Right ventricle myocardium superior (tissue), 1 donor: ENCODE measurements at places on chromosomes 6 and 20. TPM values are rescaled to one million over a fixed set of nuclear protein-coding genes. Genes with fewer than 3 reads are reported as not detected.

The POPDC3 gene
- total RNA-seq = 50.1 TPM

The SNPH gene
- total RNA-seq = 8.9 TPM

The DLK2 gene
- total RNA-seq = 1.0 TPM

The TSBP1 gene
- total RNA-seq = not detected

The CSTF1 gene
- 16.8 TPM for total RNA-seq

The TMEM239 gene
- not detected for total RNA-seq

The MUC22 gene
- 0.19 TPM for total RNA-seq

The METTL24 gene
- 0.91 TPM for total RNA-seq

The AIF1 gene
- total RNA-seq = 17.7 TPM

The NKX2-4 gene
- not detected for total RNA-seq

The GSTA4 gene
- 7.0 TPM for total RNA-seq

The ADGRG6 gene
- 3.2 TPM for total RNA-seq

DNA sequence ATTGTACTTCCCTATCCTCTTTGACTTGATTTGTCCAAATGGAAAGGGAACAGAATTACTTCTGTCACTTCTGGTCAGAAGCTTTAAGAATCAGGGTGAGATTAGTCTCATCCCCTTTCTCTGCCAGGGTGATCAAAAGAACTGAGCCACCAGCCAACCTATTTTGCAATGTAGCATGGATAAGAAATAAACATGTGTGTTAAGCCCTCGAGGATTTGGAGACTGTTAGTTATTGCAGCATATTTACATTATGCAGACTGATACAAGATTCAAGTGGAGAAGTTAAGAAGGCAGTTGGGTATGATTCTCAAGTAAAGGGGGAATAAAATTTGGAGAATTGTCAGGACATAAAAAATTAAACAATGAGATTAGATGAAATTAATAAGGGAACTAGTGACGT is 106.0 kb downstream of the FRK start:
- no peak for DNase-seq

DNA sequence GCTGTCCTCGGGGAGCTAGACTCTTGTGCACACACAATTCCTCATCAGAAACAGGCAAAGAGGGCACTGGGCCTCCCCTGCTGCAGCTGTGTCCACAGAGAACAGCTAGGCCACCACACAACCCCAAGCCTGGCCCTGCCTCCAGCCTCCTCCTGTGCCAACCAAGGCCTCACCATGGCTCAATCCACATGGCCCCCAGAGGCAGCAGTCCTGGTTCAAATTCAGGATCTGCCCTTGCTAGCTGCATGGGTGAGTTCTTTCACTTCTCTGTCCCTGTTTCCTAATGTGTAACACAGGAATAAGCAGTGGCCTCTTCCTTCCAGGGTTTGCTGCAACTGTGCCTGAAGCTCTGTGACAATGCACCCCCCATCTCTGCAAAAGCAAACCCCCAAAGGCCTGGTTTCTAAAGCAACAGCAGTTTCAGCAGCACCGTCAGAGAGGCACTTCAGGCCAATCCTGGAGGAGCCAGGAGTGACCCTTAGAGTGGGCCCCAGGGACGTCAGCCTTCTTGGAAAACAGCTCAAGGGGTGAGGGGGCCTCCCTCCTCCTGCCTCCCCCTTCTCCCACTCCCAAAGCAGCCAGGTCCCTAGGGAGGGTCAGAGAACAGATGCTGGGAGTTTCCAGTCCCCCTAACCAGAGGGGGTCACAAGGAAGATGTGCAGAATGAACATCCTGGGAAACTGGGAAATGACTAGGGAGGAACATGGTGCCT is 2.2 kb downstream of the ADISSP start:
- no peak for DNase-seq

DNA sequence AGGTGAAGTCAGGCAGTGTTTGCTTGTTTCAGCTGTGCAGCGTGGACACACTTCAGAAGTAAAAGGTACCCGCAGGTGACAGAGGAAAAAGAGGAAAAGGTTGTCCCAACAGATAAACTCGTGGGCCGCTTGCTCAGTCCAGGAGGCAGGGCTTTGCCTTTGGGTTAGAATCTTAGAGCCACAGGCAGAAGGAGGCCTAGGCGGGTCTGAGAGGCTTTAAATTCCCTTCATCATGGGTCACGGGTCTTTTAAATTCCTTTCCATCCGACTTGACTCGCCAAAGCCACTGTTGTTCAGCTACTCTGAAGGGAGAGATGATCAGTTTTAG is 48.2 kb downstream of the AGPAT4 start:
- DNase-seq = no peak

GRCh38 chr6:8110117-8110721 is 7.9 kb upstream of the EEF1E1 start:
- DNase-seq = no peak

DNA sequence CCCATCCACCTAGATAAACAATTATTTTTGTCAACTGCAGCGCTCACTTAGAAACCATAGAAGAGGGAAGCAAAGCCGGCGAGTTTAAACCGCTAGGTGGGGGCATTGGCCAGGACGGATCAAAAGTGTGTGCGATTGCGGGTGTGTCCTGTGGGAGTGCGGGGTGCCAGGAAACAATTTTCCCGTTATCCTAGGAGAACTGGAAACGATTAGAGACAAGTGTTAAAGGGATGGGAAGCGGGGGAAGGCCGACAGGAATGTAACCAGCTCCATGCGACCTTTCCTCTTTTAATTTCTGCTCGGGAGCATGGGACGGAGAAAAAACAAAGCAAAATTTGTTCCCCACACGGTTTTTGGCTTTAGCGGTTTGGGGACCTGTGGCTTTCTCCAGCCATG is 2.8 kb upstream of the HTR1B start:
- DNase-seq = peak; percentile 52

GRCh38 chr6:113184291-113184690 is 672.9 kb upstream of the MARCKS start:
- no peak for DNase-seq

DNA sequence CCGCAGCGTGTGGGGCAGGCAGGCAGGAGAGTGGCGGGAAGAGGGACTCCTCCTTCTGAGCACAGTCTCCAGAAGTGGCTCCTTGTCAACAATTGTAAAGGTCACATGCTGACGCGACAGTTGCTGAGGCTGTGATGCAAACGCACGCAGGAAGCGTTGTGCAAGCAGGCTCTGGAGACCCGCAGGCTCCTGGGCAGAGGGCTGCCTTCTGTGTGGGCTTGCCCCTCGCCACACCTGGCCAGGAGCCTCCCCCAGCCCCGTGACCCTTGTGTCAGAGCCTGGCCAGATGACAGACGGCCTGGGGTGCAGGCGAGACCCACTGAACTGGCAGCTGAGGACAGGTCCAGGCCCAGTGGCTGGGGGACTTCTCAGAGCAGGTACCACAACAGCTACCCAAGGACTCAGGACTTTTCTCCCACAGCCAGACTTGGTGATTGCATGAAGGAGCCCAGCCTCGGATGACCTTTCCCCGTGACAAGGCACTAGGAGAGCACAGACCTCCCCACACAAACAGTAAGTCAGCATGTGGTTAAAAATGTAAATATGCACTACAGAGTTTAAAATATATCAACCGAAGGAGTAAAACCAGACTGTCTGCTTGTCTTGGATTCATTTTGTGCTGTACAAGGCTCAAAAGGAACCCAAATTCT is 222.1 kb upstream of the RREB1 start:
- DNase-seq = peak; percentile 85

DNA sequence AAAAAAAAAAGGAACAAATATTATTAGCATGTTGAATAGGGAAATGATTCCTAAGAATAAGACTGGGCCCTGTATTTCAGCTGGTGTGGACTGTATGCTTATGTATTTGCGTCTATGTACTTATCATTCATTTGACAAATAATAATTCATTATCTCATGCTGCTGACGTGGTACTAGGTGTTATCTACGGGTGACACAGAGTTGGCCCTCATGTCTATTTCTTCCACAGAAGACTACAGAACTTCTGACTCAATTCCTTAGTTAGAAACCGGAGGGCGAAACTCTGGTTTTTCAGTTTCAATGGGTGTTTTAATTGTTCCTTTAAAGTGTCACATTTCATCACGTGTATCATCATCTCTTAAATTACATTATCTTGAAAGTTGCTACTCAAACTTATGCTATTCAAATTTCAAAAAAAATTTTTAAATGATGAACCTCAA is 305.9 kb downstream of the CLIC5 start:
- no peak for DNase-seq

- no peak for DNase-seq
These were observed 29.9 kb upstream of the SMOC2 start for GRCh38 chr6:168411130-168411529.

DNA sequence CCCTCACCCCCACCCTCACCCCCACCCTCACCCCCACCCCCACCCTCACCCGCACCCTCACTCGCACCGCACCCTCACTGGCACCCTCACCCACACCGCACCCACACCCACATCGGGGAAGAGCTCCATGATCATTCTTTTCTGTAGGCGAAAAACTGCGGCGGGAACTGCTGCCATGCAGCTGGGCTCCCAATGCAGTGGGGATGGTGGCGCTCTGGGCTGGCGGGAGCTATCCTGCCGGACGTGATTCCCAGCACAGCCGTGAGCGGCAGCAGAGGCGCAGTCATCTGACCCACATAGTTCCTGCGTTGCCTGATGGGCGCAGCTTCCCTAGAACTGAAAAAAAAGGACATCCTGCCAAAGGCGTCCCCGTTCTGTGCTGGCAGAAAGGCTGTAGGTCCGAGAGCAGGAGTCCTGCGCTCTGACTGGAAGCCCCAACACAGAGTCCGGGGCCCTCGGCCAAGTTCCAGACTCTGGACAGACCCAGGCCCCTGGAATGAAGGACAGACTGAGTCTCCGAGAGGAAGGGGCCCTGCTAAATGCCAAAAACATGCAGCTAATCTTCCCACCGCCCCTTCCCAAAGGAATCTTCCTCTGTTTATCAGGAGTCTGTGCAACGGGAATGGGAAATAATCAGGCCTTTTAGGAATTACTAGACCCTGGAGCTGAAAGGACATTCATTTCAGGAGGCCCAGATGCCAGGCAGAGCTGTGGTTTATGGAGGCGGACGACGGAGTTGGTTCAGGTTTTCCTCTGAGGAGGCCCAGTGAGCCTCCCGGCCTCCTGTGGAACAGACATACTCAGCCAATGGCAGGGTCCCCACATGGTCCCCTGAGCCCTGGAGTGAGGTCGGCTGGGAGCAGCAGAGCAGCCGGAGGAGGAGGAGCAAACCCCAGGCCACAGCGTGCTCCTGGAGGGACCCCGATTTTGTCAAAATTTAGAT is 14.1 kb upstream of the TCFL5 start:
- peak; percentile 89 for DNase-seq

DNA sequence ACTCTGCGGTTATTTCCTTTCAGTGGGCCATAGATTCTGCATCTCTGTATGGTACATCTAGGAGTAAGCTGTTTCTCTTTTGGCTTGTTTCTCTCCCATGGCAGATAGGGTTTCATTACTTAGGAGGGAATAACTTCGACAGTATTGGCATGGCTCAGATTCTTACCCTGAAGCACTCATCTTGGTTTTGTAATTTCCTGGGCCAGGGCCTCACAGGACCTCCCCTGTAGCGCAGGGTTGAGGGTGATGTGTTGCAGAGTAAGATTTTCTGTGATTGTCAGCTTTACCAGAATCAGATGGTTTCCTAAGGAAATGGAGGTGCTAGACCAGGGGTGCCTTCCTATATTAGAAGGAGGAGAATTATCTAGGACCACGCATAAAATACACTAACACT is 78.3 kb downstream of the STXBP5 start:
- DNase-seq = no peak

DNA sequence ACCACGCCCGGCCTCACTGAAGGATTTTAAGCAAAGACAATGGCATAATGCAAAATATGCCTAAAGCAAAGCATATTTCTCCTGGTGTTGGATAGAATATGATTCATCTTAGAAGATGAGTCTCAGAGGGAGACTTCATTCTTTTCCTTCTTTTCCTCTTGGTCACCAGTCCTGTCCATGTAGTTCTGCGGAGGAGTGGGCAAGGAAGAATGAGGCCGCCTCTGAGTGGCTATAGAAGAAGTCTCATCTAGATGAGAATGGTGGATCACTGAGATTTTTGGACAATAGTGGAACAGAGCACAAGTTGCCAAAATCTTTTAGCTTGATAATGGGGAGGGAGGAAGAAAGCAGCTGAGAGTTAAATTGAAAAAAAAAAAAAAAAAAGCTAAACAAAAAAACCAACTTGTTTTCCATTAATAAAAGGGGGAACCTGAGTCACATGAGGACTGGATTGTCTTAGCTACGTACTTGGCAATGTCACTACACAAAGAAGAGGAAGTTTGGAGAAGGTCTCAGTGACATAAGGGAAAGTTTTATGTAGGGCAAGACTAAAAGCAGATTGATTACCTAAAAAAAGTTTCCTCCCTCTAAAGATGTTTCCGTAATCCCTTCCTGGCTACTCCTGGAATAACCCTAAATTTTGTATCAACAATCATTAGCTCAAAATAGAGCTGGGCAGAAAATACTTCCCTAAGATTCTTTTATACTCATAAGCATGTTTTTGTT is 6.0 kb downstream of the CD83 start:
- DNase-seq = no peak

DNA sequence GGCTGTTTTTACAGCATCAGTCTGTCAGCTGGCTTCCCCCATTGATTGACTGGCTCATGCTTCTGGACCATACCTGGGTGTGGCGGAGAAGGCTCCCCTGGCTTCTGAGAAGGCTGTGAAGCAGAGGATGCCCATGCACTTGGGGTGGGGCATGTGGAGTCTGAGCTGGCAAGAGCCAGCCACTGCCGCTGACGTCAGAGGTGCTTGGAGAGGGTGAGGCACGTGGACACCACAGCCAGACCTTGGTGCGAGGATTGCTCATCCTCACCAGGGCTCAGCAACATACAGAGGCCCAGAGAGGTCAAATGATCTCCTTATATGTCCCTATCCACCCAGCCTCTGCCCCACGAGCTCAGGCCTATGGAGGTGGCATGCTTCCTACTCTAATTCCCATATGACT is 211.2 kb upstream of the PMEPA1 start:
- no peak for DNase-seq

DNA sequence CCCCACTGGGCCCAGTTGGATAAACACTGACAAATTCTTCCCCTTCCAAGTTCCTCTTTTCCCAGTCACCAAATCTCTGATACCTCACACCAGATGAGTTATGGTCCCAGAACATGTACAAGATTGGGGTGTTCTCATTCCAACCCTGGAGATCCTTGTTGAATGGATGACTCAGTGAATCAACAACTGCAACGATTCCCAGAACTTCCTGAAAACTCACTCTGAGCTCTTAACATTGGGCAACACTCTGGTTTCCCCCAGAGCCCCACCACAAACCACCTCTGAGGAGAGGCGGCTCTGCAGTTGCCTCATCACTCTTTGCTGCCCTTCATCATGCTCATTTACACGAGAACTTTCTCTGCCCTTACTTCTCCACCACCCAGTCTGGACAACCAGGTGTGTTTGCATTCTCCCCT is 115.2 kb downstream of the MRPL14 start:
- no peak for DNase-seq

- peak; percentile 38 for DNase-seq
These were observed 37.2 kb downstream of the SYNJ2 start for GRCh38 chr6:158018851-158019361.

DNA sequence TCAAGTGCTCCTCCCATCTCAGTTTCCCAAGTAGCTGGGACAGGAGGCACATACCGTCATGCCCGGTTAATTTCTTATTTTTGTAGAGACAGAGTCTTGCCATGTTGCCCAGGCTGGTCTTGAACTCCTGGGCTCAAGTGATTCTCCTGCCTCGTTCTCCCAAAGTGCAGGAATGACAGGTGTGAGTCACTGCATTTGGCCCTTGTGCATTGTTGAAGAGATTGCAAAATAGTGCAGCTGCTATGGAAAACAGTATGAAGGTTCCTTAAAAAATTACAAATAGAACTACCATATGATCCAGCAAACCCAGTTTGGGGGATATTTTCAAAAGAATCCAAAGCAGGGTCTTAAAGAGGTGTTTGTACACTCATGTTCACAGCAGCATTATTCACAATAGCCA is 69.1 kb downstream of the GJA10 start:
- DNase-seq = no peak

- no peak for DNase-seq
These were observed 96.8 kb downstream of the PSMG4 start for GRCh38 chr6:3355358-3356055.
